ENCODE measurements at places on chromosomes 12 and 14. TPM values are rescaled to one million over a fixed set of nuclear protein-coding genes. Genes with fewer than 3 reads are reported as not detected.

DNA sequence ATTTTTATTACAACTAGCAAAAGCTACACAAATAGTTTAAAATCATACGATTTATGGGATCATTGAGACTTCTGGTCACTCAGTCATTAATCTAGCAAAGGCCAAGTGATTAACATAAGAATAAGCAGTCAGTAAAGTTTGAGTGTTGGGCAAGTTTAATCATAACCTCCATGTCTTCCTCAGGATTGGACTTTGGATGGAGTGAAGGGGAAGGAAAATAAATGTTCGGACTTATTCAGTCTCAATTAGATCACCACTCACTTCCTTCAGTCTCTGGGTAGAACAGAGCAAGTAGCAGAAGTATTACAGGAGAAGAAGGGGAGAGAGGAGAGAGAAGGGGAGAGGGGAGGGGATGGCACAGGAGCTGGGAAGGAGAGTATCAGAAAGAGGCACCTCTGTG is 31.4 kb downstream of the CPM start:
- H3K27me3 ChIP-seq, result peaks cover 48% of the 10 kb centered on the region
- no peaks in the 10 kb centered on the region for H3K4me1 ChIP-seq
- no peaks in the 10 kb centered on the region for H3K36me3 ChIP-seq
- no peak overlapping the region for H3K27ac ChIP-seq
- H3K4me3 ChIP-seq, result no peak overlapping the region

DNA sequence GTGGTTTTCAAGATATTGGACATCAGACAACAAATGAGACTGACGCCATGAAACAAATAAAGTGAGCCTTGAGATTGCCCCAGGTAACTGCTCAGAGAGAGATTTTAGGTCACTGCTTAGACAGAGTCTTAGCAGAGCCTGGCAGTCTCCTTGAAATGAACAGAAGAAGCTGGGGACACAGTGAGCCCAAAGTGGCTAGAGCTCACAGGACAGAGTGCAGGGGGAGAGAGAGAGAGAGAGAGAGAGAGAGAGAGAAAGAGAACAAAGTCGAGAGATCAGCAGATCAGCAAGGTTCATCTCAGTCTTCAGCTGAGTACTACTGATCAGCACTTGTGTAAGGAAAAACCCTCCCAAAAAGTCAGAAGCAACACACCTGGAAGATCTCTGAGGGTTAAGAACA is 147.4 kb downstream of the RMST start:
- no peaks in the 10 kb centered on the region for H3K4me1 ChIP-seq
- no peak overlapping the region for H3K4me3 ChIP-seq
- no peak for DNase-seq

GRCh38 chr14:48390346-48390745 is 714.9 kb upstream of the MDGA2 start:
- no peaks in the 10 kb centered on the region for H3K4me1 ChIP-seq
- no peaks in the 10 kb centered on the region for H3K27me3 ChIP-seq
- H3K36me3 ChIP-seq, result no peaks in the 10 kb centered on the region
- no peak for DNase-seq
- no peak overlapping the region for H3K4me3 ChIP-seq

GRCh38 chr12:81245458-81245857 is 167.6 kb downstream of the ACSS3 start:
- no peak overlapping the region for H3K4me3 ChIP-seq
- H3K4me1 ChIP-seq, result no peaks in the 10 kb centered on the region
- no peak for DNase-seq
- no peak overlapping the region for H3K27ac ChIP-seq
- H3K36me3 ChIP-seq, result no peaks in the 10 kb centered on the region

GRCh38 chr14:105260959-105261358 is 12.6 kb downstream of the BTBD6 start:
- no peaks in the 10 kb centered on the region for H3K27me3 ChIP-seq
- no peak for DNase-seq
- H3K4me1 ChIP-seq, result peaks cover 13% of the 10 kb centered on the region
- peaks cover 3% of the 10 kb centered on the region for H3K36me3 ChIP-seq

DNA sequence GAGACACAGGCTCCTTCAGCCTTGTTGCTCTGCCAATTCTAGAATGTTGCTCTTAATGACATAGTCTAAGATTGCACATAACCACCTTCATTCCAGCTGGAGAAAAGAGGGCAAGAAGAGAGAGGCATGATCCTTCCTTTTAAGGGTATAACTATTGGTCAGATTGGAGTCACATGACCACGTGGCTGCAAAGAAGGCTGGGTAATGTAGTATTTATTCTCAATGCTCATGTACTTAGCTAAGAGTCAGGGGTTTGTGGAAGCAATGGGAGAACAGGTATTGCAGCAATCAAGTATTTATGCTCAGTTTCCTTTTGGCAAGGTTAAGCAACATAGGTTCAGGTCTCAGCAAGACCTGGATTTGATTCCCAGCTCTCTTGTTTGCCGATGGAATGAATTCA is 298.8 kb upstream of the TBX3 start:
- H3K4me3 ChIP-seq, result no peak overlapping the region
- H3K36me3 ChIP-seq, result no peaks in the 10 kb centered on the region
- H3K27me3 ChIP-seq, result no peaks in the 10 kb centered on the region
- H3K27ac ChIP-seq, result no peak overlapping the region
- H3K4me1 ChIP-seq, result peaks cover 23% of the 10 kb centered on the region

DNA sequence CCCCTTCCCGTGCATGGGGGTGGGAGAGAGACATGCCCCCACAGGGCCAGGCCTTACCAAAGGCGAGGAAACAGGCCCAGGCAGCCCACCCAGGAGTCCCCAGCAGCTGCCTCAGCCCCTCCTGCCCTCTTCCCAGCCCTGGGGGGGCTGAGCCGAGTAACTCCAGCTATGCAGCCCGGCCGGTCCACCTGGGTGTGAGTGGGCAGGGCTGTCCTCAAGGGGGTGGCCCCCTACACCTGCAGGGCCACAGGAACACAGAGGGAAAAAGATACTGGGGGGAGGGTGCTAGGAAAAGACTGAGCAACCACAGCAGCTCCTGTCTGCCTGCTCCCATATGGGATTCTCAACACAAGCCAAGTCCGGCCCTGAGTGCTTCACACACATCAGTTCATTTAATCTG is 7.6 kb downstream of the FIGNL2 start:
- no peak for DNase-seq
- H3K36me3 ChIP-seq, result no peaks in the 10 kb centered on the region
- no peak overlapping the region for H3K4me3 ChIP-seq
- H3K27me3 ChIP-seq, result peaks cover 44% of the 10 kb centered on the region
- H3K27ac ChIP-seq, result no peak overlapping the region

DNA sequence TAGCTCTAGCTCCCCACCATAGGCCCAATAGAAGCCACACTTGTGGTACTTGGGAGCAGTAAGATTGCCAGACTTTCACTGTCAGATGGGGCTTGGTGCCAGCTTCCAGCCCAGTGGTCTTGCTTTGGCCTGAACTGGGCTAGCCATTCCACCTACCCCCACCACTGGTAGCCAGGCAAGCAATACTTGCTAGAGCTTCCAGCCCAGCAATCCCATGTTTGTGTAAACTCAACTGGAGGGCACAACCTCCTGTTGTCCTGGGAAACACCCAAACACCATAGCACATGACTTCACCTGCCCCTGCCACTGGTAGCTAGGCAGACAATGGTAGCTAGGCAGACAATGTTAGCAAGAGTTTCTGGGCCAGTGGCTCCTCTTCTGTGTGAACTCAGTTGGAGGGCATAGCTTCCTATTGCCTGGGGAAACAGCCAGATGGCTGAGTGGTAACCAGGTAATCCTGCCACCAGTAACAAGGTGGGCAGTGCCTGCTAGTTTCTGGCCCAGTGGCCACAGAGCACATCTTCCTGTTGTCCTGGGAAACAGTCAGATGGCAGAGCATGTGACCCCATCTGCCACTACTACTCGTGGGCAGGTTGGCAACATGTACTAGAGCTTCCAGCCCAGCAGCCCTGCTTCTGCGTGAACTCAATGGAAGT is 5.6 kb upstream of the OR6C76 start:
- H3K27ac ChIP-seq, result no peak overlapping the region
- no peaks in the 10 kb centered on the region for H3K36me3 ChIP-seq
- H3K4me3 ChIP-seq, result no peak overlapping the region
- no peak for DNase-seq

- H3K4me3 ChIP-seq, result no peak overlapping the region
- H3K27me3 ChIP-seq, result 0 out of 2 replicates have a peak, but pooled peaks cover 6% of the 10 kb centered on the region
- H3K4me1 ChIP-seq, result no peaks in the 10 kb centered on the region
- no peaks in the 10 kb centered on the region for H3K36me3 ChIP-seq
- DNase-seq, result no peak
- no peak overlapping the region for H3K27ac ChIP-seq
Measured at GRCh38 chr12:103697971-103698751, 111.1 kb downstream of the STAB2 start.

The CEP170B gene
- 5.9 TPM for total RNA-seq

The SERPINA6 gene
- total RNA-seq, result not detected

The SMCO2 gene
- not detected for total RNA-seq

The FOXN4 gene
- not detected for total RNA-seq

All from SJSA1 (cell line).